Motor neuron (in vitro differentiated cells): ENCODE measurements at places on chromosomes 7 and 10.

DNA sequence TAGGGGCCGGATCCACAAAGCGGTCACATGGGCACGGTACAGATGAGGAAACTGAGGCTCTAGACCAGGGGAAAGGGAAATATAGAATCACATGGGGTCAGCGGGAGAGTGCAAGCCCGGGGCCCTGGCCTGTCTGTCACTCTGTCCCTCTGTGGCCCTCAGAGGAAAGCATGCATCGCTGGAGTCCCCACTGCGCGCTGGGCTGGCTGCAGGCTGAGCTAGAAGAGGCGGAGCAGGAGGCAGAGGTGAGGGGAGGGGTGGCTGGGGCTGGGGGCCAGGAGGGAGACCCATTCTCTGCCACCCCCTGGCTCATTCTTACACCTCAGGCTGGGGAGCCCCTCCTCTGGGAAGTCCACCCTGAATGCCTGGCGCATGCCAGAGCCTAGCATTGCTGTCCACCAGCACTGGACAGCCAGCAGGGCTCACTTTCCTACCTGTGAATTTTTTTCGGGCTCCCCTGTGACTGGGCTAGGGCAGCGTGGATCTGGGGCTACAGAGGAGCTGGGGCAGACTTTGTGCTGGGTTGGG lies 2.3 kb downstream of the VPS37D start:
- ATAC-seq: no peak

DNA sequence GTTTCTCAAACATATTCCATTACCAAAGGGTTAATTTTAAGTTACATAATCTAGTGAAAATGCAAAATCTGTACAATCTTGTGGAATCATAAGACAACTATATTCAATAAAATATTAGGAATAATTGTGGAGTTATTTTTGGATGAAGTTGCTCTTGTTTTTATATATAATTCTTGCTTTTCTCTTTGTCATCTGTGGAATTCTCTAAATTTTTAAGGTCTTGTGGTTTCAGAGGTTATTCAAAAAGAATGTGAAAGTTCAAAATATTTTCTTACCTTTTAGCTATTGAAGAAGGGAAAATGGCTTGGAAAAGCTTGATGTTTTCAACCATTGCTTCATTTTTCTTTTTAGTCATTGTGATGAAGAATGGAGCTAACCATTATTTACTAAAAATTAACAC lies 552.1 kb downstream of the TFEC start:
- no peak for ATAC-seq

DNA sequence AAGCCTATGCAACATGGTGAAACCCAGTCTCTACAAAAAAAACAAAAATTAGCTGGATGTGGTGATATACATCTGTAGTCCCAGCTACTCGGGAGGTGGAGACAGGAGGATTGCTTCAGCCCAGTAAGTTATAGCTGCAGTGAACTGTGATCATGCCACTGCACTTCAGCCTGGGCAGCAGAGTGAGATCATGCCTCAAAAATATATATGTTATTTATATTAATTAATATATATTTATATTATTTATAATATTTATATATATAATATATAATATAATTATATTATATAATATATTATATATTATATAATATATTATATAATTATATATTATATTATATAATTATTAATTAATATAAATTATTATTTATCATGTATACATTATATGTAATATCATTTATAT lies 1158.4 kb upstream of the AUTS2 start:
- ATAC-seq: no peak

DNA sequence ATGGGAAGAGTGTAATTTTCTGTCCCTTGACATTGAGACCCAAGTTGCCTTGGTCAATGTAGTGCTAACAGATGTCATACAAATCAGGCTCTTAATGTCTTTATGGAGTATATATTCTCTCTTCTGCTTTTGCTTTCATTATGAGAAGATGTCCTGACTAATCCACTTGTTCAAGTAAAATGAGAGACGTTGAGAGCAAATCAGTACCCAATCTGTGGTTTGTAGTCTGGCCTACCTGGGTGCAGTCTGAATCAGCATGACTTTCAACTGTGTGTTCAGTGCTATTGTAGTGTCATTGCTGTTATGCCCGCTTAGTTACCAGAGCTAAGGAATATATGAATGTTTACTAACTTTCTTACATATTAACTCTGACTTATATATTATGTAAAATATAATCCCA lies 612.4 kb downstream of the ANKRD7 start:
- ATAC-seq: no peak

DNA sequence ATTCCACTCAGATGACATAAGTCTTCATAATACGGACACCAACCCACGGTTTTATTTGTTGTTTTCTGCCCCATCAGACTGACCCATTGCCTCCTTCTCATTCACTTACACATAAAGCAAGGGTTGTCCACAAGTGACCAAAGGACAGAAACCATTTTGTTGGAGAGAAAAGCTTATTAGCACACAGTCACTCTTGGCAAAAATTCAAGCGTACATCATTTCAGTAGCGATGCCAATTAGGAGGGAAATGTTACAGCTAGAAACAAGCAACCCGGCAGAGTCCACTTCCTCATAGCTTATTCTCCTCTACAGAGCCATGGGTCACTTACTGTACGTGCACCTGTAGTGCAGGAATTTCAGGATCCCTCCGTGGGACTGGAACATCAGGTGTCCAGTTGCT lies 23.0 kb downstream of the ABLIM1 start:
- ATAC-seq: no peak

DNA sequence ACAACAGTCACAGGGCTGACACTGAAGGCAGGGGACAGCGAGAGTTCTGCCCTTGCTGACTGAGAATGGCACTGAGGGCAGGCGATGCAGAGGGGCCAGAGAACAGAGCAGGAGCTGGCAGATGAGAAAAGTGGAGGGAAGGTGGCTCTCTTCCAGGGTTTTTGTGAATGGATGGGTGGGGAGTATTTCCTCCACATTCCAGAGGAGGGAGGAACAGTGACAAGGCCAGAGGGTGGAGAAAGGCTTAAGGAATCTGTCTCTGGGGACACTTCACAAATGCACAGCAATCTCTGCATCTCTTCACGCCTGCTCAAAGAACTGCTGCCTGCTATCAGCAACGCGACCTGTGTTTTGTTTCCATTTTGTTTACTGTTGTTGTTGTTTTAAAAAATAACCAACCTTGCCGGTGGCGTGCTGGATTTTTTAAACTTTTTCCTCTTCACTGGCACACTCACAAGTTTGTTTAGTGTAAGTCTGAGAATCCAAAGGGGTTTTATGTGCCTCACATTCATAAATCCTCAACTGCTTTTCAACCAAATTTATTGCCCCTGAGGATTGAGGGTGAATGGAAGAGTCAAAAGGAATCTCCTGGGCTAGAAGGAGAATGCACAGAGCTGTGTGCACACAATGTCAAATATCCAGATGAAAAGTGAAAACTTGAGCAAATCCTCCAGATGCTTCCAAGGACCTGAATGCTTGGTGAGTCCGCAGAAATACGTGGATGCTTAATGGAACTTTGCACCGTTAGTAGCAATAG lies 129.3 kb downstream of the GLI3 start:
- ATAC-seq: peak; percentile 65

- no peak for ATAC-seq
Measured at GRCh38 chr7:50205011-50205410, 99.5 kb upstream of the IKZF1 start.

DNA sequence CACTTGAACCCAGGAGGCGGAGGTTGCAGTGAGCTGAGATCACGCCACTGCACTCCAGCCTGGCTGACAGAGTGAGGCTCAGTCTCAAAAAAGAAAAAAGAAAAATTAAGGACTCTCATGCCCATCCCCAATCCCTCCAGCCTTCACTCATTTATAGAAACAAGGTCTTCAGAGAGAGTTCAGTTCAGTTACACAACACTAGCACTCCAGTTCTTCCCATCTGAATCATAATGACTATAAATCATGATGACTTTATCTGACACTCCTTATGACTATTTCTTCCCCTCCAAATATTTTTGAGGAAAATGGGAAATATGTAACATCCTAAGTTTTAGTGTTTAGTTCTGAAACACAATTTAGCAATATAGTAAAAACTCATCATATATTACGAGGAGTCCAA lies 107.4 kb upstream of the LSM8 start:
- ATAC-seq: no peak

DNA sequence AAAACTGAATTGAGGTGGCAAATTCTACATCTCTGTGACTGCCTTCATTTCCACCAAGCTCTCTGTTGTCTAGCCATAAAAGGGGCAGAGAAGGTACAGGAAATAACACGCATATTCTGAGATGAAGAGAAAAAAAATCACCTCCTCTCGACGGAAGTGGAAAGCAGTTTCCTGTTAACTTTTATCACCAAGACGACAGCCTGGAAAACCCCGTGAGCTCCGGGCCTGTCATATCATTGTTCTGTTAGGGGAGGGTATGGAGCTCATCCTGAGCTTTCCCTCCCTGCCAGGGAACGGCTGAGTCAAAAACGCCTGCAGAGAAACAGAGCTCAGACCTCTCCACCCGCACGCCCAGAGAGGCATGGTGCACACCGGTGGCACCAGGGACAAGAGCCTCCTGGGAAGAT lies 200.3 kb downstream of the PRPF18 start:
- ATAC-seq: no peak
